ENCODE measurements at places on chromosomes 5 and 9.

DNA sequence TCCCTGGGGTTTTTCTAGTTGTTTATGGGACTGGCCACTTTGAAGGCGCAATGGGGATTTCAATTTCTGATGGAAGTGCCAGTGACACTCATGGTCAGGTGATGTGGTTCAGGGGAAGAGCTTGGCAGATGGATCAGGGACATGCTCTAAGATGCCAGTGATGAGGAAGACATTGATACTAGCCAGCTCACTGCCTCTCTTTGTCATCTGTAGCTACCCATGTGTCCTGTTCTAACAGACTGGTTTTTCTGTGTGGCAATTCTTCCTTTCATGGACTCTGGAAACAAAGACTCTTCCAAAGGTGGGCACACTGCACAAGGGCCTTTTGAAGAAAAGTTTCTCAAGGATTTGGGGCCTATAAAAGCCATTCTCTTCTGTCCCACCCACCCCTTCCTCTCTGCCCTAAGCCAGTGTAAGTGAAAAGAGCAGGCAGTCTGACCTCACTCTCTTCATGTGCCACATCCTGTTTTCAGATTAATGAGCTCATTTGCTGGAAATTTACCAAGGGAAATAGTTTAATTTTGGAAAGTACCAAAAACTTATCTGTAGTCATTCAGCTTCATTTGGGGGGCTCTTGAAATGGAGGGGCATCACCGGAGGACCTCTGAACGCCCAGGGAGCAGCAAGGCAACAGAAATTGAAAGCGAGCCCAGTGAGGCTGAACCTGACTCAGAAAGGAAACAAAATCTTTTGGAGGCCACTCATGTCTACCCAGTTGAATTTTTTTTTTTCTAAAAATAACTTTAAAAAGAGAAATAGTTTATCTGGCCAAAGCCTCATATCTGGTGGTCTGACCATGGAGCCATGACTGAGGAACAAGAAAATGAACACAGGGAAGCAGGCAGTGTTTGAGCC, 4.9 kb upstream of the TRAF1 start:
- DNase-seq: no peak

- DNase-seq: no peak
Observed at GRCh38 chr9:83146325-83146724, 83.4 kb upstream of the RASEF start.

- peak; percentile 81 for DNase-seq
Observed at GRCh38 chr5:10289353-10289752, 18.3 kb downstream of the CMBL start.

- DNase-seq: no peak
Observed at GRCh38 chr9:3028535-3028934, 184.6 kb upstream of the PUM3 start.

DNA sequence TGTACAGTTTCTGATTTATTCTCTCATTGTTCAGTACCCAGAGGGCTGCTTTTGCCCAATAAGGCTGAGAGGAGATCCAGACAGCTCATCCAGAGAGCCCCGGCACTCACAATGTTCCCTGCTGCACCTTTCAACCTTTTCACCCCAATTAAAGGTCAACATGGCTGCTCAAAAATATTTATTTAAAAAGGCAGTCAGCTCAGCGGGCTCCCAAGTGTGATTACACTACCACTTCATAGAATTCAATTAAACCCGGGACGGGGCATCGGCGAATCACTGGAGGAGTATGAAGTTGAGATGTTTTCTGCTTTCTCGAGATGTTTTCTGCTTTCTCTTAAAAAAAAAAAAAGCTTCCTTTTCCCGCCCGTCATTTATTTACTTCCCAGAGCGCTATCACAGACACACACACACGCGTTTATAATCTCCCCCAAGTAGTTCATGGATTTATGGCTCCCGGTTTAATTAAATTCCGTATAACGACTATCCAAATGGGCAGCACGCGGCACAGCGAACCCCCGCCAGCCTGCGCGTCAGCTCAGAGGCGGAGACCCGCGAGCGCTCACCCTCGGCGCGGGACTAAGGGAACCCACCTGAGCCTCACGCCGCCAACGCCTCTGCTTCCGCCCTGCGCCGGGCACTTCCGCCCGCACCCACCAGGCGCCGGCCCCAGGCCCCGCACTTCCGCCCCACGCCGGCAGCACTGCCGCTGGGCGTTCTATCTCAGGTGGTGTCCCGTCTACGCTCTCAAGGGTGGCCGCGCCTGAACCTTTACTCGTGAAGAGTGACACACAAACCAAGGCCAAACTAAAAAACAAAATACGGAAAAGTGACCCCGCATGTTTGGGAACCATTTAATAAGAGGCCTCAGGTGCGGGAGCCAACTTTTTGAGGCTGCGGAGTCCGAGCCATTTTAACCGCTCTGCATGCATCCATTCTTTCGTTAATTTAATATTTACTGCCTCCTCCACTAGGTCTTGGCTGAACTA, at the start of gene C5orf63:
C5orf63 (minus strand) TSS at position 642 of the 986 bp plus-strand sequence. CDS start 14,507 bp downstream, outside the sequence.
- DNase-seq: peak; percentile 64

DNA sequence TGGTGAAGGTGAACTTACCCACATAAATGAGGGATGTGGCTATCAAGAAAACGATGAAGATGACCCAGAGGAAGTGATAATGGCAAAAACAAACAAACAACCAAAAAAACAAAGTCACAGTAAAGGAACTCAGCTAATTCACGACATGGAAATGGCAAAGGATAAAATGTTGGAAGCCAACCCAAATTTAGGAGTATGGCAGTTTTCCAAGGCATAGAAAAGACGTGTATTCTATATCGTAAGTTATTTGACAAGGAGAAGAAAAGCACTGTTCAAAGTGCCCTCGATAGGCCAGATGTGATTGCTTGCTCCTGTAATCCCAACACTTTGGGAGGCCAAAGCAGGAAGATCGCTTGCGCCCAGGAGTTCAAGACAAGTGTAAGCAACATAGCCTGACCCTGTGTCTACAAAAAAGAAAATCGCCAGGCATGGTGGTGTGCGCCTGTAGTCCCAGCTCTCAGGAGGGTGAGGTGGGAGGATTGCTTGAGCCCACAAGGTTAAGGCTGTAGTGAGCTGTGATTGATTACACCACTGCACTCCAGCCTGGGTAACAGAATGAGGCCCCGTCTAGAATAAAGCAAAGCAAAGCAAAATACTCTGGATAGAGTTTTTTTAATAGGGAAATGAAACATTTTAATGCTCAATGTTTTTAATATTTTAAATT, 138.0 kb downstream of the SMARCA2 start:
- DNase-seq: no peak

Data from colonic mucosa (tissue), 4 donors.